ENCODE measurements at places on chromosomes 1 and 21.
A peak's percentile ranks its signal among the peaks of the same experiment; 100 is the strongest.

DNA sequence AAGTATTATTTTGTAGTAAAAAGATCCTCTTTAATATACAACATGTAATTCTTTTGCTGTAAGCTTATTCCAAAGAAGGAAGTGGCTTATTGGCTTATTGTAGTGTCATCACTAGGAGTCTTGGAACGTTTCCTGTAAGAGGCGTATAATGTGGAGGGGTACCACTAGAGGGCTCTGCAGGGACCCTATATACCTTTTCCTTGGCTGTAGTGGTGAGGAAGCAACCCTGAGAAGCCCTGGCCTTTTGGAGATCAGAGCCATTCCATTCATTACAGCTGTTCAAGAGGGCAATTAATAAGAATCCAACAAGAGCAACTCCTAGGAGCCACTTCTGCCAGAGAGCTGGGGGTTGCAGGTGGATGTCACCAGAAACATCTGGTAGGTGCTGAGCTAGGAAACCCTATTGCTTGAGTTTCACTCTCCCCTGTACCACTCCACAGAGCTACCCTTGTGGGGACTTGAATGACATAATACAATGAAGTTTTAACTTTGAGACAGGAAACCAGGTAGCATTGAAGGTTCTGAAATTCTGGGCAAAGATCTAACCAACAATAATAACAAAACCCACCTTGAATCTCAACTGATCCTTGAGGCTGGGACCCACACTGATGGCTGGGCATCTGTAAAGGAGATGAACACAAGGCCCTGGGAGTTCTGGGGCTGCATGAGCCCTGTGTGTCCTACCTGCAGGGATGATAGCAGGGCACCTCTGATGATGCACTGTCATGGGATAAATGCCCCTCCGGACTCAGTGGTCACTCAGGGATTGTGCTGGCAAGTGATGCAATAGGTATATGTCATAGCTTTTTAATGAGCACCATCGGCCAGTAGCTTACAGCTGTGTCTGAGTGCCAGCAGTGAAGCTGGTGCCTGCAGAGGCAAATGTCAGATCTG, 160.2 kb upstream of the COA6 start:
- DNase-seq: no peak

DNA sequence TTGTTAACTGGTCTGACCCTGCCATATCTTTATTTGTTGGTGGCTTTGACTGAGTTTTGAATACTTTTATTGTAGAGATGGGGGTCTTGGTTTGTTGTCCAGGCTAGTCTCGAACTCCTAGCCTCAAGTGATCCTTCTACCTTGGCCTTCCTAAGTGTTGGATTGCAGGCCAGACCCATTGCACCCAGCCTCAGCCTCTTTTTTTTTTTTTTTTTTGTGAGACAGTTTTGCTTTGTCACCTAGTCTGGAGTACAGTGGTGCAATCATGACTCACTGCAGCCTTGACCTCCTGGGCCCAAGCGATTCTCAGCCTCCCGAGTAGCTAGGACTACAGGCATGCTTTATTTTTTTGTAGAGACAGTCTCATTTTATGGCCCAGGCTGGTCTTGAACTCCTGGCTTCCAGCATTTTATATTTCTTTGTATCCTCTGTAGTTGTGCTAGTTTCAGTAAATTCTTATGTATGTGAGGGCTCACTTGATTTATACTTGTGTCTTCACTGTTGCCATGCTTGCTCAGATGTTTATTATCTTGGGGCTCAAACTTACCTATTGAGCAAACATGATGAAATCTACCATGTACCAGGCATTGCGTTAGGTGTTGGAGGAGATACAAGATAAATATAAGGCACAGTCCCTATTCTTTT, 24.1 kb downstream of the THRAP3 start:
- DNase-seq: no peak

- no peak for DNase-seq
These were observed 68.5 kb downstream of the GPR88 start for GRCh38 chr1:100606438-100606837.

DNA sequence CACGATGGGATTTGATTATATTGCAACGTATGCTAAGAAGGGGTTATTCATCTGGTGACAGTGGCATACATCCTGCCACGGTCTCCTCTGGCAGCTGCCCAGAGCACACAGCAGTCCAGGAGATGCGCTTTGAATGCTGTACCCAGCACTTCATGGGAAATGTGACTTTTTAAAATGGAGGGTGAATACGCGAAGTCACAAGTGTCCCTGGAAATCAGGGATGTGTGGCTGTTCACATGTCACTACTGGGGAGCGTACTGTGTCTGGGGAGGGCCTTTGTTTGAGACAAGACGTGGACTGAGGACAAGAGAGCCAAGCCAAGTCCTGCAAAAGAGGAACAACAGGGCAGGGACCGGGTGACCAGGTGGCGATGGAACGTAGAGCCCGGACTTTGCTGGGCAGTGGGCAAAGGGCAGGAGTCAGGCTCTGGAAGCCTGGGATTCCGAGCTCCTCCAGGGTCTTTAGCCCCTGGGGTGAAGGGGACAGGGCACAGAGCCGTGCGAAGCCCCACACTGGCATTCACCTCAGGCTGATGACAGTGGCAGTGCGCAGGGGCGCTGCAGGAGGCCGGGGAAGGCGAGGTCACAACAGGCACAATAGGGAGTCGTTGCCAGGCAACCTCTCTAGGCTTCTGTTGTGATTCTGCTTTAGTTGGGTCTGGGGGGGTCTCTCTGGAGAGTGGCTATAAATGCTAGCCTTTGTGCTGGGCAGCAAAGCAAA, 11.4 kb upstream of the ZBTB21 start:
- DNase-seq: peak; percentile 85

- no peak for DNase-seq
These were observed 29.5 kb downstream of the C21orf91 start for GRCh38 chr21:17789656-17790055.

- no peak for DNase-seq
These were observed 139.8 kb downstream of the NCAM2 start for GRCh38 chr21:21137986-21138385.

- DNase-seq: no peak
These were observed 2.5 kb downstream of the NFASC start for GRCh38 chr1:204873176-204873575.

- DNase-seq: no peak
These were observed 11.6 kb upstream of the SAMD11 start for GRCh38 chr1:911875-912739.

DNA sequence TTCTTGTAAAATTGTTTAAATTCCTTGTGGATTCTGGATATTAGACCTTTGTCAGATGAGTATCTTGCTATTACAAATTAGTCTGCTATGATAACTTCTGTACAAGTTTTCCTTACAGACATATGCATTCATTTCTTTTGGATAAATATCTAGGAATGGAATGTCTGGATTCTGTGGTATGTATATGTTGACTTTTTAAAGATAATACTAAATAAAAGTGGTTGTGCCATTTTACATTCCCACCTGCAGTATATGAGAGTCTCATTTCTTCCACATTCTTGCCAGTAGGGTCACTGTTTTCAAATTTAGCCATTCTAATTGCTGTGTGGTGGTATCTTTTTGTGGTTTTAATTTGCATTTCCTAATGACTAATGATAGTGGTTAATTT, 53.9 kb downstream of the SYDE2 start:
- no peak for DNase-seq

DNA sequence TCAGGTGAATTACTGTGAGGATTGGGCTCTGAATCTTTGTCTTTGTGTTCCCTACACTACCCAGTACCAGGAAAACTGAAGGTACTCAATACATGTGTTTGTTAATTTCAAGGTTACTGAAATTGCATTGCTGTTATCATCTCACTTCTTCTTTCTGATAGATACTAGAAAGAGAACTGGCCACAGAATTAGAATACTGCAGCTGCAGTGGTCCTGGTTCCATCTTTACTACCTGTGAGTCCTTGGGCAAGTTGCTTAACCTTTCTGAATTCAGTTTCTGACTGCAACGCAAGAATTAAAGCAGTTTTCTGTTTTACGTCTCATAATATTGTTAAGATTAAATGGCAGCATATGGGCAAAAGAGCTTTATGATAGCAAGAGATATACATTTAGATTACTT, 263.5 kb downstream of the LMO4 start:
- DNase-seq: no peak

DNA sequence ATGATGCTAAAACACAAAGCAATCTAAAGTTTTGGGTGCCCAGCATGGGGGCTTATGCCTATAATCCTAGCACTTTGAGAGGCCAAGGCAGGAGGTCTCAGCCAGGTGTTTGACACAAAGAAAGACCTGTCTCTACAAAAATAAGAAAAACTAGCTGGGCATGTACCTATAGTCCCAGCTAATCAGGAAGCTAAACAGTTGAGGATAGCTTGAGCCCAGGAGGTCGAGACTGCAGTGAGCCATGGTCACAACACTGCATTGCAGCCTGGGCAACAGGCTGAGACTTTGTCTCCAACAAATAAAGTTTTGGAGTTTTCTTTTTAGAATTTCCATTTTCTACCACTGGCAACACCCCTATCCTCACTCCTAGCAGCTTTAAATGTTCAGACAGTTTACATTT, 55.1 kb upstream of the GUCA2A start:
- no peak for DNase-seq

- DNase-seq: no peak
These were observed 35.7 kb upstream of the FAM163A start for GRCh38 chr1:179707406-179707805.

GRCh38 chr1:21607549-21608529, 61.3 kb downstream of the RAP1GAP start:
- DNase-seq: no peak

- DNase-seq: no peak
These were observed 2.7 kb upstream of the VANGL2 start for GRCh38 chr1:160397651-160398050.

DNA sequence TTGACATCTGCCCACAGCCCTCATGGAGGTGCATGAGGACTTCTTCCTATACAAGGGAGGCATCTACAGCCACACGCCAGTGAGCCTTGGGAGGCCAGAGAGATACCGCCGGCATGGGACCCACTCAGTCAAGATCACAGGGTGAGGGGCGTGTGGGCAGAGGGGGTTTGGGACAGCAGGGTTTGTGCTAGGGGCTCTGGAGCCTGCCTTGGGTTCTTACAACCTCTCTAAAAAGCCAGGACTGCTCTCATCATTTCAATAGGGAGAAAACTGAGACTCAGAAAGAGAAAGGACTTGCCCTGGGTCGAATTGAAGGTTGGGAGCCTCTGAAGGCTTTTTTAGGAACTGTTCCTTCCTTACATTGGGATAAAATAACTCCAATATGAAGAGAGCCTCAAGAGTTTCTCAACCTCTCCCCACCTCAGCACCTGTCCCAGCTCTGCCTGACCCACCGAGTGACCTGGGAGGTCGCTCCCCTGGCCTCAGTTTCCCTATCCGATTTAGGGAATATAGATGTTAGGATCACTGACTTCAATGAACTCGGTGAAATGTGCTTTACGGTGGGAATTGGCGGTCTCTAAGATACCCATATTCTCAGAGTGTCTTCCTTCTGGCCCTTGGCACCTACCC, 9.5 kb downstream of the TINAGL1 start:
- no peak for DNase-seq

DNA sequence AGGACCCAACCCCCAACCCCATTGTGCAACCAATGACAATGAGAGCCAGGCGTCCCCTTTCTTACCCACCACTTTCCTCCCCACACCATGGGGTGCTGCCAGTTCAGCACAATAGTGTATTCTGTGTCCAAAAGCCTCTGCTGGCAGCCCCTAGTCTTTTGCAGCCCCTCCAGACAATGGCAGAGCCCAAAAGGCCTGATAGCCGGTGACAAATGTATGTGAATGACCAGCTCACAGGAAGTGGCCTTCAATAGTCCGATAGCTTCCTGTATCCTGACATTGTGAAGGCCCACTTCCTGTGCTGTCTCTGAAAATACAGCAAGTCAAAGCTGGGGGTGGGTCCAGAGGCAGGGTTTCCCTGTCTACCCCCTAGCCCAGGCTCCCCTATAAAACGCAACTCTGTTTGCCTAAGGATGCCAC, 16.6 kb downstream of the SMIM12 start:
- DNase-seq: no peak

- DNase-seq: no peak
These were observed 640.7 kb upstream of the PTBP2 start for GRCh38 chr1:96080925-96081324.

- DNase-seq: no peak
These were observed 130.3 kb upstream of the EDN2 start for GRCh38 chr1:41614818-41615217.

- no peak for DNase-seq
These were observed 7.0 kb upstream of the KISS1 start for GRCh38 chr1:204203206-204203767.

Data from NCI-H1417 treated with DMSO at 0.1 percent for 48 hours (cell line).